Mammary epithelial cell (primary cell): ENCODE measurements at places on chromosomes 3 and 15. TPM values are rescaled to one million over a fixed set of nuclear protein-coding genes. Genes with fewer than 3 reads are reported as not detected.

DNA sequence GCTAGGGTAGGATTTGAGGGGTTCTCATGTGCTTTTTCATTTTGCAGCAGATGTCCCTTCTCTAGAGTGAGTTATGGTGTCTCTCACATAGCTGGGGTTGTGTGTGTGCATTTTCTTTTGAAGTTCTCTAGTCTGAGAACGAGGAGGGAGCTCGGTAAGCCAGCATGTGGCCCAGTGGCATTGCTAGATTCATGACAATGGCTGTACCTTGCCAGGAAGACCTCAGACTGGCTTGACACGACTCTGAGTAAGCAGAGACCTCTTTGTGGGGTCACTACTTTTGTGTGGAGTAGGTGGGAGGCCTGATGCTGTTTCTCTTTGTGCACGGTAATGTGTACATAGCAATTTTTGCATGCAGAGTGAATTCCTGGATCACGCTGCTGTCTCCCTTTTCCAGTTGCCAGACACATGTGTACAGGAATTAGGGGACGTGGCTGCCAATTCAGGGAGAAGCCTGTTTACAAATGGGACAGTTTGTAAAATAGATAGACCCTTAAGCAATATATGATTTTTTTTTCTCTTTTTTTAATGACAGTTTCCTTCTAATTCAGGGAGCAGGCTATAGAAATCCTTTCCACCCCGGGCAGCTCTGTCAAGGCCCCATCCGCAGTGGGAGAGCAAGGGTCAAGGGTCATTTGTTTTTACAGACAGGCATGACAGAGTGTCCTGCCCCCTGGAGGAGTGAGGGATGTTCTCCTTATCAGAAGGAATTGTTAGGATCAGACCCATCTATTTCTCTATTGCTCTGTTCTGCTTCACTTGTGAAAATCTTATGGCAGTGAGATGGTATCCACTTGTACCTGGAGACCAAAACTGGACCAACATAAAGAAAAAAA, 4.6 kb downstream of the CACNA1D start:
- DNase-seq = no peak

ITIH1 gene
- not detected in 2 replicates for total RNA-seq

CASR gene
- not detected for total RNA-seq

B3GNT5 gene
- total RNA-seq = 45.4 and 54.1 TPM in 2 replicates

CCR8 gene
- total RNA-seq = not detected

GRCh38 chr3:193016437-193016901, 98.8 kb upstream of the MB21D2 start:
- DNase-seq = peak; percentile 63

DNA sequence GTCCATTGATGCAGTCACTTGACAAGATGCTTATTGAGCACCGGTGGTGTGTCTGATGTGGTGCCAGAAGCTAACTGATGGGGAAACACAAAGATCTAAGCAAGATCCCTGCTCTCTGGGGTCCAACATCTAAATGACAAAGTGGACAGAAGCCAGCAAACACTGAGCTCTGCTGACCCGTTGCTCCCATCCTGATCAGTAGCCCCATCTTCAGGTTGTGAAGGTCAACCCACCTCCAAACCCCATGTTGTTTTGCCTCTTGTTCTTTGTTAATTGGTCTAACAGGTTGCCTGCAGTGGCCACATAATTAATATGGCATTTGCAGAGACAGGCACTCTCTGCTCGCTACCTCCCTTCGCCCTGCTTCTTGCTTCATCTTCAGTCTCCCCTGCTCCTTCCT, 21.5 kb upstream of the GLCE start:
- no peak for DNase-seq

NTRK3 gene
- total RNA-seq = not detected

DNA sequence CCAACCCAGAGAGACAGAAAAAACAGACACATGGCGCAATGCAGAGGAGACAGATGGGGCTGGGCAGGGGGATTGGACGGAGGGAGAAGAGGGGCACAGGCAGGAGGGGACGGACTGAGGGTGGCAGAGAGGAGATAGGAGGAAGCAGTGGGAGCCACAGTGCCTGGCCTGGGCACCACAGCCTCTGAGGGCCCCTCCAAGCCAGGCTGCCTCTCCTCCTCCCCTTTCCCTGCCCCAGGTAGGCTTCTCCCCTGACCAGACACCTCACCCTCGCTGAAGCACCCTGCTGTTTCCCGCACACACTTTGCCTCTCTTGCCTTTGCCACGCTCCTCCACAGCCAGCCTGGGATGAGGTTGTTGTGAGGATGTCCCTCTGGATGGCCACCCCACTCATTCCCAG, 84.0 kb upstream of the PRR20G start:
- no peak for DNase-seq
